ENCODE measurements at places on chromosomes 5 and 9.

- H3K27me3 ChIP-seq: no peaks in the 10 kb centered on the region
- no peak overlapping the region for H3K4me3 ChIP-seq
- no peak for DNase-seq
- no peak overlapping the region for H3K27ac ChIP-seq
- no peaks in the 10 kb centered on the region for H3K4me1 ChIP-seq
- H3K36me3 ChIP-seq: no peaks in the 10 kb centered on the region
Measured at GRCh38 chr5:116626272-116626723, 51.7 kb upstream of the SEMA6A start.

GRCh38 chr9:34654323-34655051 is 2.5 kb downstream of the IL11RA start:
- peaks cover 12% of the 10 kb centered on the region for H3K36me3 ChIP-seq
- H3K4me1 ChIP-seq: peaks cover 8% of the 10 kb centered on the region
- H3K27me3 ChIP-seq: no peaks in the 10 kb centered on the region
- H3K27ac ChIP-seq: no peak overlapping the region
- DNase-seq: no peak

- no peak overlapping the region for H3K27ac ChIP-seq
- DNase-seq: no peak
- peaks cover 22% of the 10 kb centered on the region for H3K27me3 ChIP-seq
Measured at GRCh38 chr5:111772456-111773122, 15.6 kb upstream of the NREP start.

- H3K27me3 ChIP-seq: peaks cover 1% of the 10 kb centered on the region
- no peaks in the 10 kb centered on the region for H3K4me1 ChIP-seq
- H3K36me3 ChIP-seq: no peaks in the 10 kb centered on the region
- no peak overlapping the region for H3K4me3 ChIP-seq
- H3K27ac ChIP-seq: no peak overlapping the region
- no peak for DNase-seq
Measured at GRCh38 chr5:116546743-116547124, 27.9 kb downstream of the SEMA6A start.

- H3K4me1 ChIP-seq: peaks cover 66% of the 10 kb centered on the region
- peaks cover 12% of the 10 kb centered on the region for H3K27me3 ChIP-seq
- peak within 1 kb of the TSS; percentile 81 for H3K27ac ChIP-seq
- H3K36me3 ChIP-seq: peaks cover 2% of the 10 kb centered on the region
- H3K4me3 ChIP-seq: peak within 1 kb of the TSS; percentile 86
- DNase-seq: no peak
Measured at GRCh38 chr5:170297589-170298462, at the start of gene LCP2. TSS of gene LCP2 (minus strand) at chr5:170297777. CDS start at chr5:170297611, 166 bp downstream.

DNA sequence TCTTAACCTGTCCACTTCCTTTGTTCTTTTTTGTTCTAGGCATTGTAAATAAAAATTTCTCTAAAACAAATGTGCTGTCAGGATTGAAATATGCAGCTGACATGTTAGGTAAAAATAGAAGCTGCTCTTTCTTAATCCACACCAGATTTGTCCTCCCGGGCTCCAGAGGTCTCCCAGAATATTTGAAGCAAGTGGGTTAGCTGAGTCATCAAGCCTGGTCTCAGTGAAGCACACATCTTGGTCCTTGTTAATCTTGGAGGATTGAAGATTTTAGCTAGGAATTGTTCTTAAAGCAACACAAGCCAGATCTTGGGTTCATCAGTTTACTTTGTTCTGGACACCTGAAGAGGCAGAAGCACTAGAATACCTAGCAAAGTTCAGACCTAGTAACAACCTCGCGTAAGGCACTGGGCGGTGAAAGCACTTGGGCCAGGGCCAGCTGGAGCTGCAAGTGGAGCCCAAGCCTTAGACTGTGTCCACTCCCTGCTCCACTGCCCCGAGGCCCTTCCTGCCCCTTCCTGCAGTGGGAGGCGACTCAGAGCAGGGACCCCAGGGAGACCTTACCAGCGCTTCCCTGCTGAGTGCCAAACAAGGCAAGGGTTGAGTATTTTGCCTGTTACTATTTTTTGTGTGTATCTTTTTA is 36.5 kb downstream of the HABP4 start:
- H3K4me3 ChIP-seq: no peak overlapping the region
- no peak overlapping the region for H3K27ac ChIP-seq
- H3K36me3 ChIP-seq: peaks cover 45% of the 10 kb centered on the region
- H3K4me1 ChIP-seq: peaks cover 20% of the 10 kb centered on the region

- no peaks in the 10 kb centered on the region for H3K27me3 ChIP-seq
- no peak overlapping the region for H3K4me3 ChIP-seq
- no peak for DNase-seq
- no peak overlapping the region for H3K27ac ChIP-seq
- peaks cover 51% of the 10 kb centered on the region for H3K36me3 ChIP-seq
Measured at GRCh38 chr5:78016863-78017529, 240.9 kb upstream of the TBCA start.

DNA sequence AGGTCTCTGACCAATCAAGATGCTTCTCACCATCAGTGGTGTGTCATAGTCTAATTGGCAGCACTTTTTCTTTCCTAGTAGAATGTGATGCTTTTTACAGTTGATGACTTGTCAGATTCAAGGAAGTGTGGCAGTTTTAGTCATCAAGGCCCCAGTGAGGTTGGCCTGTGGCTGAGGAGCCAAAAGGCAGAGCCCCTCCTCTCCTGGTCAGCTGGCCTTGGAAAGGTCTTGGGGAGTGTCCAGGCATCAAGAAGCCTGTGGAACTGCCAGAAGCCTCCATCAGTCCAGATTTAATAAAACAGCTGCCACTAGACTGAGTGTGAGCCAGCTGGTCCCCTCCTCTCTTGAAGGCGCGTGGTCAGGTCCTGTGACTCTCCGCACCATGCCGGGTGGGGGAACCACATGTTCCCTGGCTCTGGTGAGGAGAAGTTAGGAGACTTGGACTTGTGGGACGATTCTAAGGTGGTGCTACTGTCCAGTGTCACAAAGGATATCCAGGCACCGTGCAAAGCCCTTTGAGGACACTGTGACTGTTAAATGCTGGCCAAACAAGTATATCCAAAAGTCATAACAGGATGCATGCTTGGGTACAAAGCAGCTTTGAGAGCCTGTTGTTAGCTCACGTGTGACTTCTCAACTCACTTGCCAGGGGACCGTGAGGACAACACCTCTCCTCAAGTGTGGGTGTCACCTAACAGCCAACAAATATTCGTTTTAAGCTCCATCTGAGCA is 6.1 kb upstream of the ANGPTL2 start:
- DNase-seq: no peak
- no peaks in the 10 kb centered on the region for H3K36me3 ChIP-seq
- no peaks in the 10 kb centered on the region for H3K27me3 ChIP-seq
- H3K4me1 ChIP-seq: no peaks in the 10 kb centered on the region
- no peak overlapping the region for H3K27ac ChIP-seq

DNA sequence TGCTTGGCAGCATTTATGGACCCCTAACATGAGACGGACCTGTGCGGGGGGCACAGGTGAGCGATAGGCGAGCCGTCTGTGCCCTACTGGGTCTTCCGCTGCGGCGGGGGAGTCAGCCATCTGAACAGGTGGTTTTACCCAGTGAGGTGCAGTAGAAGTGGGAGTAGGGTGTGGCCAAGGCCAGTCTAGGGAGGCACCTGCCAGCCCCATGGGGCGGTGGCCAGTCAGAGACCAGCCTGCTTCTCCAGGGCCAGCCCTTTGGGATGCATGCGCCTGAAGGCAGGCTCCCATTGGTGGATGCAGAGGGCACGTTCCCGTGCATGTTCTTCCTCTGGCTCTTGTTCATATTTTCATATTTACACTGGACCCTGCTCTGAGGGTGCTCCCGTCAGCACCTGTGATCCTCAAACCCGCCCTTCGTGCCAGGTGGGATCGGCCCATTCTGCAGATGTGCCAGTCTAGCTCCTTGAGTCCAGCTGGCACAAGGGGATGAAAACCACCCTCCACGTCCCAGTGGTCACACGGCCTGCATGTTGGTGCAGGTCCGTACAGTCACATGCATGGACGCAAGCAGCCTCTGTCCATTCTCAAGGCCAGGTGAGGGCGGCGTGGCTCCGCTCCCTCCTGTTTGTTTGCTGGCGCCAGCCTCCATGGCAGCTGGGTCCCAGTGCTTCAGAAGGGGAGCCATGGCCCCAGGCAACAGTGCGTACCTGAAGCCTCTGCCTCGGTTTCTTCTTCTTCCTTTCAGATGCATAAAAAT is 9.0 kb downstream of the COL5A1 start:
- H3K36me3 ChIP-seq: no peaks in the 10 kb centered on the region
- no peaks in the 10 kb centered on the region for H3K4me1 ChIP-seq
- no peaks in the 10 kb centered on the region for H3K27me3 ChIP-seq

DNA sequence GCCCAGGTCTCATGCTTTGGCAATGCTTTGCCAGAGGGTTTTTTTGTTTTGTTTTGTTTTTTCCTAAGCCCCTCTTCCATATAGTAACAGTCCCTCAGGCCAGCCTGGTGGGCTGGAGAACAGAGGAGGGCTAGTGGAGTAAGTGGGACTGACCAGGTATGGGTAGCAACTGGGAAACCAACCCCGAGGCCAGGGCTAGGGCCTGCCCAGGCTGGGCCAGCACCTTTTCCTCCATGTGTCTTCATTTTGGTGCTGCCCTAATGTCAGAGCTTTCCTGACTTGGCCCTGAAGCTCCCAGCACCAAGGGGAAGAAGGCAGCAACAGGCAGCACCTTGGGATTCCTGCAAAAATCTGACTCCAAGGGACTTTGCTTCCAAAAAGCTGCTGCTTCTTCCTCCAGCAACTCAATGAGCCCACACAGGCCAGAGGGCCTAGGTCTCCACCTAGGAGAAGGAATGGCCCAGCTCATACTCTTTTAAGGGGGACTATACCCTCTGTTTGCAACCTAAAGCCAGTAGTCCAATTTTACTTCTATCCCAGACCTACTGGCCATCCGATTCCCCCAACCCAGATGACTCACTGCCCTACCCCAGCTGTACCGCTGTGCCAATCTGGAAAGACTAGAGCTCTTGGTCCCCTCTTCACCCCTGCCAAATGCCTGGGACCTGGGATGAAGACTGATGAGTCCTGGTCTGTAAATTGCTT is 105.1 kb downstream of the PSD2 start:
- no peak overlapping the region for H3K4me3 ChIP-seq
- peaks cover 6% of the 10 kb centered on the region for H3K4me1 ChIP-seq
- DNase-seq: no peak
- H3K36me3 ChIP-seq: no peaks in the 10 kb centered on the region
- H3K27ac ChIP-seq: no peak overlapping the region

GRCh38 chr9:23496489-23497136 is 329.4 kb downstream of the ELAVL2 start:
- no peak overlapping the region for H3K27ac ChIP-seq
- no peaks in the 10 kb centered on the region for H3K27me3 ChIP-seq
- H3K36me3 ChIP-seq: no peaks in the 10 kb centered on the region

DNA sequence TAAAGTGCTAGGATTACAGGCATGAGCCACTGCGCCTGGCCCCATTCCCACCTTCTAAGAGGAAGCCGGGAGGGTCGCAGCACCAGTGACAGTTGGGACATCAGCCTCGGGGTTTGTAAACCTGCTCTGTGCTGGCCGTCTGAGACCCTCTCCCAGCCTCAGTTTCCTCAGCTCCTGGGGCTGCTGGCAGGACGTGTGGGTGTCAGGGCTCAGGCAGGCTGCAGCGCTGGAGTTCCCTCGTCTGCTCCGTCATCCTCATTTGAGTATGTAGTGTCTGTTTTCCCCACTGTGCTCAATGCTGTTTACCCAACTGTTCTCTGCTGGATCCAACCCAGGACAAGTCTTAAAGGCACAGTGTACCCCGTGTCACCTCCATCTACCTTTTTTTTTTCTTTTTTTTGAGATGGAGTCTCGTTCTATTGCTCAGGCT is 2.0 kb upstream of the NINJ1 start:
- no peak overlapping the region for H3K27ac ChIP-seq
- H3K36me3 ChIP-seq: no peaks in the 10 kb centered on the region
- H3K4me1 ChIP-seq: peaks cover 51% of the 10 kb centered on the region

GRCh38 chr9:95107001-95107749 is 210.3 kb downstream of the FANCC start:
- DNase-seq: no peak
- H3K4me1 ChIP-seq: no peaks in the 10 kb centered on the region
- no peak overlapping the region for H3K4me3 ChIP-seq
- no peaks in the 10 kb centered on the region for H3K27me3 ChIP-seq

- H3K27ac ChIP-seq: no peak overlapping the region
- H3K36me3 ChIP-seq: no peaks in the 10 kb centered on the region
- no peak overlapping the region for H3K4me3 ChIP-seq
- no peak for DNase-seq
- no peaks in the 10 kb centered on the region for H3K4me1 ChIP-seq
Measured at GRCh38 chr5:95850391-95850894, 27.9 kb upstream of the GLRX start.

- H3K4me1 ChIP-seq: no peaks in the 10 kb centered on the region
- H3K36me3 ChIP-seq: no peaks in the 10 kb centered on the region
- H3K4me3 ChIP-seq: no peak overlapping the region
- DNase-seq: no peak
- no peaks in the 10 kb centered on the region for H3K27me3 ChIP-seq
Measured at GRCh38 chr9:17653947-17654465, 75.1 kb downstream of the SH3GL2 start.

DNA sequence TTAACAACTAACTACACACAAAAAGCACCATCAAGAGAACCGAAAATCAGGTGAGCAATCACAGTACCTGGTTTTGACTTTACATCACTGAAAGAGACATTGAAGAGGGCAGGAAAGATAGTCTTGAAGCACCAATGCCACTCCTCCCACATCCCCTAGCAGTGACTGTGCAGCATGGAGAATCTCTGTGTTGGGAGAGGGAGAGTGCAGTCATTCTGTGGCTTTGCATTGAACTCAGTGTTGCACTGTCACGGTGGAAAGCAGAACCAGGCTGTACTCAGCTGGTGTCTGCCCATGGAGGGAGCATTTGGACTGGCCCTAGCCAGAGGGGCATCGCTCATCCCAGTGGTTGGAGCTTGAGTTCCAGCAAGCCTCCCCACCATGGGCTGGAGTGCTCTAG is 40.4 kb downstream of the C5 start:
- H3K36me3 ChIP-seq: peaks cover 9% of the 10 kb centered on the region
- H3K4me1 ChIP-seq: no peaks in the 10 kb centered on the region
- H3K27me3 ChIP-seq: no peaks in the 10 kb centered on the region
- no peak overlapping the region for H3K27ac ChIP-seq
- no peak overlapping the region for H3K4me3 ChIP-seq

- H3K36me3 ChIP-seq: no peaks in the 10 kb centered on the region
- no peak overlapping the region for H3K4me3 ChIP-seq
- peaks cover 7% of the 10 kb centered on the region for H3K27me3 ChIP-seq
- no peak for DNase-seq
- H3K4me1 ChIP-seq: no peaks in the 10 kb centered on the region
Measured at GRCh38 chr5:150245111-150245789, 44.3 kb downstream of the CAMK2A start.

DNA sequence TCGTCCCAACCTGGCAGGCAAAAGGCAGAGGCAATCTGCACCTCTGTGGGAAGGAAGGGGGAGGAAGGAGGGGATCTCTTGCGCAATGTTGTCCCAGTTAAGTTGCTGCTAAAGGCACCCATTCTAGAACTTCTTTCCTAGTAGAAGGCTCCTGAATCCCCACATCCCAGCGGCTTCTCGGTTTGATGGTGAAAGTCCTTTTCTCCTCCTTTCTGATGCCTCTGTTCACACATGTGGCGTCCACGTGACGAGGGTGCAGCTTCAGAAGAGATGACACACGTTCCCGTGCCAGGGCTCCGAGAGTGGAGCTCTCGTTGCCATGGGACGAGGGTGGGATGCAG is 96.9 kb upstream of the FCN2 start:
- no peak overlapping the region for H3K4me3 ChIP-seq
- H3K27me3 ChIP-seq: no peaks in the 10 kb centered on the region
- no peak for DNase-seq
- H3K4me1 ChIP-seq: no peaks in the 10 kb centered on the region
- H3K36me3 ChIP-seq: no peaks in the 10 kb centered on the region

All from activated B cell treated with CpG ODN at 0.5 μM for 24 hours (primary cell).